Spinal cord (tissue), 10 donors: ENCODE measurements at places on chromosomes 1 and 21. TPM values are rescaled to one million over a fixed set of nuclear protein-coding genes. Genes with fewer than 3 reads are reported as not detected.

GRCh38 chr1:151990058-151990855 lies 3.4 kb downstream of the S100A10 start:
- H3K4me1 ChIP-seq: peaks cover 32% of the 10 kb centered on the region
- no peak overlapping the region for H3K4me3 ChIP-seq
- H3K27me3 ChIP-seq: peaks cover 26% of the 10 kb centered on the region
- peaks cover 2% of the 10 kb centered on the region for H3K36me3 ChIP-seq
- no peak for DNase-seq
- H3K27ac ChIP-seq: no peak overlapping the region

Gene RIPK4
- 0.10 TPM for total RNA-seq

DNA sequence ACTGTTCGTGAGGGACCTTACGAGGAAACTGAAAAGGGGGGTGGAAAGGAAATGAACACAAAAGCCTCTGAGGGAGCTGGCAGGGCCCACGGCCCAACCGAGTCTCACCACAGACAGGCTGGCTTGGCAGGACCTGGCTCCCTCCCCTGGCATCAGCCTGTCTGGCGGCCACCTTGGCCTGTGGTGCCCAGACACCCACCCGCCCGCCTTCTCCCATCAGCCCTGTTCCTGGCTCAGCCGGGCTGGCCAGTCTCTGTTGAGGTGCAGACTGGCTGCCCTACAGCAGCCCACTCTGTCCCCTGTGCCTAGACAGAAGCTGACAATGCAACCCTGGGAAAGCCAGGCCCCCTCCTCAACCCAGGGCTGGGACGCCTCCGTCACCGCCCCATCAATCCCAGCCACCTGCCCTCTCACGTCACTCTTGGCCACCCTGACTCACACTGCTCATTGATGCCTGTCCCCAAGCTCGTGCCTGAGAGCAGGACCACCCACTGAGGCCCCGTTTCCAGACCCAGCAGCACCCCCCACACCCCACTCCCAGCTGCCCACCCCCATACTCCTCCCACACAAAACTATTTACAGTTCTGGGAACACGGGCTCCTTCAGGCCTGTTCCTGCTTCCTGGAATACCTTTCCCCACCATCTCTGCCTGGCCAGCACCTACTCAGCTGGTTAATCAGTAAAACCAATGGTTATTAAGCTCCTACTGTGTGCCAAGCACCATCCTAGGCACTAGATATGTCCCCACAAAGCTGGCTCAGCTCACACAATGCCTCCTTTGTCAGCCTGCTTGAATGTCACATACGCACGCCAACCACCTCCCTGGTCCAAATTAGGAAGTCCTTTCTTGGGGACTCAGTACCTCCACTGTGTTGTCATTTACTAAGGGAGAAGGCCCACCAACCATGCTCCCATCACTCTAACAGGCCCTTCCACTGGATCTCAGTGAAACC lies 22.7 kb downstream of the SDC3 start:
- DNase-seq: no peak
- no peak overlapping the region for H3K4me3 ChIP-seq
- peaks cover 19% of the 10 kb centered on the region for H3K36me3 ChIP-seq
- no peaks in the 10 kb centered on the region for H3K27me3 ChIP-seq
- peak overlapping the region; percentile 86 for H3K27ac ChIP-seq
- H3K4me1 ChIP-seq: peaks cover 89% of the 10 kb centered on the region

- H3K4me3 ChIP-seq: no peak overlapping the region
- H3K27ac ChIP-seq: no peak overlapping the region
- no peaks in the 10 kb centered on the region for H3K36me3 ChIP-seq
- peaks cover 8% of the 10 kb centered on the region for H3K4me1 ChIP-seq
- no peaks in the 10 kb centered on the region for H3K27me3 ChIP-seq
Observed at GRCh38 chr1:178566187-178566586, 53.3 kb downstream of the TEX35 start.

DNA sequence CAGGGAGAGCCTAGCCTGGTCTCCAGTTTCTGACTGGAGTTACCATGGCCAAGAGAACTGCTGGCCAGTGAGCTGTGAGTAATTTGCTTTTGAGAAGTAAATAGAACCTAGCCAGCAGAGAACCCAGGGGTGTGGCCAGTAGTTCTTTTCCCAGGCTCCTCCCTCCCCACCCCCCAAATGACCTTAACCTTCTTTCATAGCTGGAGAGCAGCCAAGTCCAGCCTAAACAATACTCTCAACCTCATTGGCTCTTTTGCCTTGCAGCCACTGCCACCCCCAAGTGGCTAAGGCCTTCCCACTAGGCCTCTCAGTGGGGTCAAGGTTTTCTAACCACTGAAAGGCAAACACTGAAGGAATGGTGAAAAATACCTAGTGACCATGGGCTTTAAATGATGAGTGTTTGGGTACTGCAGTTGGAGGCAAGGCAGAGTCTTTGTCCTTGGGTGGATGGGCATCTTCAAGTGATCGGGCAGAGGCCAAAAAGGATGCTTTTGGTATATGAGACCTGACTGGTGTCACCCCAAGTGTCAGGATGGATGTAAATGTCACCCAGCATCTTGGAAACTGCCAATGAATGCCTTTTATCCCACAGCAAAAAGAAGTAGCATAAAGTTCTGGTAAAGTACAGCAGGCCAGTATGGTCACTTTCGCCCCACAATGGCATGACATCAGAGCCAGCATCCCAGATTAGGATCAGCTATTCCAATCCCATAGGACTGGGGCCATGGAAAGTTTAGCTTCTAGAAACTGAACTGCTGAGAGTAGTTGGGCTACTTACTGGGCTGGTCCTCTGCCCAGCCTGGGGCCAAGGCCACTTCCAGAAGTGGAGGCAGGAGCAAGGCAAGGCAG lies 3.5 kb upstream of the PIGV start:
- peak; percentile 56 for DNase-seq
- H3K36me3 ChIP-seq: peaks cover 17% of the 10 kb centered on the region
- H3K27me3 ChIP-seq: no peaks in the 10 kb centered on the region
- H3K4me3 ChIP-seq: no peak overlapping the region

Gene PRCC
- total RNA-seq: 23.9 TPM

GRCh38 chr1:66383168-66383567 lies 150.8 kb upstream of the SGIP1 start:
- no peak overlapping the region for H3K4me3 ChIP-seq
- H3K4me1 ChIP-seq: no peaks in the 10 kb centered on the region
- no peak for DNase-seq
- H3K27ac ChIP-seq: no peak overlapping the region
- H3K36me3 ChIP-seq: no peaks in the 10 kb centered on the region

Gene ETV3L
- total RNA-seq: 0.10 TPM

- no peaks in the 10 kb centered on the region for H3K27me3 ChIP-seq
- DNase-seq: no peak
- H3K4me3 ChIP-seq: no peak overlapping the region
- H3K36me3 ChIP-seq: peaks cover 69% of the 10 kb centered on the region
Observed at GRCh38 chr1:156276532-156276931, 6.1 kb downstream of the SMG5 start.

- no peaks in the 10 kb centered on the region for H3K27me3 ChIP-seq
- H3K4me1 ChIP-seq: no peaks in the 10 kb centered on the region
- no peak for DNase-seq
- no peak overlapping the region for H3K4me3 ChIP-seq
- no peaks in the 10 kb centered on the region for H3K36me3 ChIP-seq
Observed at GRCh38 chr1:200116324-200116723, 88.8 kb downstream of the NR5A2 start.

DNA sequence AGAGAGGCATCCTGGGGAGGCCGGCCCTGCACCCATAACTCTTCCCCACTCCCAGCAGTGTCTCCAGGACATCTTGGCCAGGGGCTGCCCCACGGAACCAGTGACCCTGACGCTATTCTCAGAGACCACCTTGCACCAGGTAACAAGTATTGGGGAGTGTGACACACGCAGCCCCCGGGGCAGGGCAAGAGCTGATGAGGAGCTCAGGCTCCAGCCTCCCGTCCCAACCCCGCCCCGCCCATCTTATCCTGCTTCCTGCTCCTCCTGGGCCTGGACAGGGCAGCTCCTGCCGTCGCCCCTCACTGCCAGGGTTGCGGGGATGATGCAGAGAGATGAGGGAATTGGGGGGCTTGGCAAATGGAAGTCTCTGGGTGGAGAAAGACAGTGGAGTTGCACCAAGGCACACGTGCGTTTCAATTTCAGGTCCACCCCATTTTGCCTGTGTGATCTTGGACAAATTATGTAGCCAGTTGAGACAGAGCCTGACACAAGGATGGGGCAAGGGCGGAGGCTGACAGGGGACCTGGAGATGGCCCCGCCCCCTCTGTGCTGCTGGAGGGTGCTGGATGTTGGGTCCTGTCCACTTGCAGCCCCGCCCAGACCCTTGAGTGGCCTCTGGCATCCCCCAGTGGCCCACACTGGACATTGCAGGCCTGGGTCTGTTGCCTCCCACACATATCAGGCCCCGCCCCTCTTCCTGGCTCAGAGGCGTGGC lies 10.7 kb downstream of the CLCNKA start:
- peaks cover 8% of the 10 kb centered on the region for H3K4me1 ChIP-seq
- no peak overlapping the region for H3K27ac ChIP-seq
- no peak for DNase-seq
- no peaks in the 10 kb centered on the region for H3K36me3 ChIP-seq
- H3K4me3 ChIP-seq: no peak overlapping the region
- no peaks in the 10 kb centered on the region for H3K27me3 ChIP-seq

DNA sequence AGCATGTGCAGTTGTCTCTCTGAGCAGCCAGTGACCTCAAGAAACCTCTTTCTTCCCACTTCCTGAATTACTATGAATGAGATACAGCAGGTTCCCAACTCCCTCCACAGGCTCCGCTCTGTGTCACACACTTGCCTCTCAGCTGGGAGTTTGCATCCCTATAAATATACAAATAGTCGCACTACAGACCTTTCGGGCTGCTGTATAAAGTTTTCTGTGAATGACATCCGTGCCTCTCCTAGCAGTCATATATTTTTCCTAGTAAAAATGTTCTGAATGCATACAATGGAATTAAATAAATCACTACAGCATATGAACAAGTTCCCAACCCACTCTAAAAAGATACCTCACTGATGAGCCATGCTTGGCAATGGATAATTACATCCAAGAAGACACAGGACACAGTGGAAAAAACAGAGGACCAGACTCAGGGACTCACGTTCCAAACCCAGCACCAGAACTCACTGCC lies 66.8 kb downstream of the CAPZB start:
- peaks cover 13% of the 10 kb centered on the region for H3K36me3 ChIP-seq
- no peaks in the 10 kb centered on the region for H3K27me3 ChIP-seq
- H3K27ac ChIP-seq: no peak overlapping the region
- peaks cover 37% of the 10 kb centered on the region for H3K4me1 ChIP-seq
- no peak for DNase-seq

DNA sequence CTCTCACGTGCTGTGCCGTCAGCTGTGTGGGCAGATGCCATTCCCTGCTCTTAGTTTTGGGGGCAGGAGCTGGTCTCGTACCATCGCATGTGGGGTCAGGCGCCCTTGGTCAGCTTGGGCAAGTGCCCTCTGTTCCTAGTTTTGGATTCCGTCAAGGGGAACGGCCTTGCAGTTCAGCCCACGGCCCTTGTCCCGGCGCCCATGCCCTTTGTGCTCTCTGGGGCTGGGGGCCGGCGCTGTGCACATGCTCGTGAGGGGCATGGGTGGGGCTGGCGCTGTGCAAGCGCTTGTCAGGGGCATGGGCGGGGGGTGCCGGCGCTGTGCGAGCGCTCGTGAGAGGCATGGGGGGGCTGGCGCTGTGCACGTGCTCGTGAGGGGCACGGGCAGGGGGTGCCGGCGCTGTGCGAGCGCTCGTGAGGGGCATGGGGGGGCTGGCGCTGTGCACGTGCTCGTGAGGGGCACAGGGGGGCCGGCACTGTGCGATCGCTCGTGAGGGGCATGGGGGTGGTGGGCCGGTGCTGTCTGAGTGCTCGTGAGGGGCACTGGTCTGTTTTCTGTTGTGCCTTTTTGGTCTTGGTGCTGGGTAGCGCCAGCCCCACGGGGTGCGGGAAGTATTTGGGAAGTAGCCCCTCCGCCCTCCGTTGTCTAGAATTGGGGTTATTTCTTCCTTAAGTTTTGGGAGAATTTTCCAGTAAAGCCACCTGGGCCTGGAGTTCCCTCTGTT lies 29.5 kb upstream of the DIP2A start:
- no peak overlapping the region for H3K4me3 ChIP-seq
- no peaks in the 10 kb centered on the region for H3K27me3 ChIP-seq
- no peak for DNase-seq
- H3K27ac ChIP-seq: no peak overlapping the region

Gene TSPAN1
- 0.50 TPM for total RNA-seq

GRCh38 chr21:25126564-25126963 lies 480.7 kb downstream of the MRPL39 start:
- H3K4me1 ChIP-seq: no peaks in the 10 kb centered on the region
- DNase-seq: no peak
- H3K27ac ChIP-seq: no peak overlapping the region
- no peak overlapping the region for H3K4me3 ChIP-seq

Gene RNF223
- total RNA-seq: not detected

GRCh38 chr1:43121256-43121900 lies 50.7 kb downstream of the EBNA1BP2 start:
- no peak overlapping the region for H3K27ac ChIP-seq
- H3K4me3 ChIP-seq: no peak overlapping the region
- no peaks in the 10 kb centered on the region for H3K36me3 ChIP-seq

- peaks cover 76% of the 10 kb centered on the region for H3K36me3 ChIP-seq
- H3K4me1 ChIP-seq: peaks cover 23% of the 10 kb centered on the region
- no peaks in the 10 kb centered on the region for H3K27me3 ChIP-seq
- no peak for DNase-seq
- no peak overlapping the region for H3K4me3 ChIP-seq
Observed at GRCh38 chr1:3501856-3502640, 47.6 kb downstream of the ARHGEF16 start.

DNA sequence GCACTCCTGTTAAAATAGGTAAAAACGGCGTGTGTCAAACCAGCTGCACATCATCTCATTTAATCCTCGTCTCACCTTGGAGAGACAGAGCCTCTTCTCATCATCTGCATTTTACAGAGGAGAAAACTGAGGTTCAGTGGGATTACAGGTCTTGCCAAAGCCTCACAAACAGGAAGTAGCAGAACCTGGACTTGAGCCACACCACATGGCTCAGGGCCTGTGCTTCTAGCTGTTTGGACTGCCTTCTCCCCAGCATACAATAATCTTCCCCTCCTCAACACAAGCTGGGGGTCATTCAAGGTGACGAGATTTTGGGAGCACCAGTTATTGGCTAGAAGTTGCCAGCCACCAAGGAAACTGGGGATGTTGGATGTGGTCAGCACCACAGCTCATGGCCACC lies 167.9 kb upstream of the ZC3H12A start:
- no peaks in the 10 kb centered on the region for H3K36me3 ChIP-seq
- no peak for DNase-seq
- H3K4me1 ChIP-seq: peaks cover 37% of the 10 kb centered on the region
- H3K27me3 ChIP-seq: peaks cover 4% of the 10 kb centered on the region

DNA sequence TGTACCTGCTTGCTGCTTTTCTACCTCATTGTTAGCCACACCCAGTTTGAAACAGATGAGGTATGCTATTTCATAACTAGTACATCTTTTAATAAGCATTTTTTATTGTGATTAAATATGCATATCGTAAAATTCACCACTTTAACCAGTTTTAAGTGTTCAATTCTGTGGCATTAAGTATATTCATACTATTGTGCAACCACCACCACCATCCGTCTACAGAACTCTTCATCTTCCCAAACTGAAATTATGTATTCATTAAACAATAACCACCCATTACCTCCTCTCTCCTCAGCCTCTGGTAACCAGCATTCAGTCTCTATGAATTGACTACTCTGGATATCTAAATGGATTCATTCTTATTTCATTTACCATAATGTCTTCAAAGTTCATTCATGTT lies 20.1 kb downstream of the DR1 start:
- no peak overlapping the region for H3K4me3 ChIP-seq
- H3K27me3 ChIP-seq: no peaks in the 10 kb centered on the region
- H3K36me3 ChIP-seq: peaks cover 5% of the 10 kb centered on the region
- no peak for DNase-seq
- no peaks in the 10 kb centered on the region for H3K4me1 ChIP-seq

GRCh38 chr1:245800901-245801605 lies 646.3 kb downstream of the KIF26B start:
- no peaks in the 10 kb centered on the region for H3K4me1 ChIP-seq
- no peak overlapping the region for H3K4me3 ChIP-seq
- no peaks in the 10 kb centered on the region for H3K27me3 ChIP-seq
- no peak for DNase-seq
- no peaks in the 10 kb centered on the region for H3K36me3 ChIP-seq
